ENCODE measurements at places on chromosomes 12 and 14. TPM values are rescaled to one million over a fixed set of nuclear protein-coding genes. Genes with fewer than 3 reads are reported as not detected.

Gene FGF23
- not detected for total RNA-seq

Gene ADGRD1
- total RNA-seq, result 2.3 TPM

Gene NGB
- total RNA-seq, result not detected

Gene KRT6C
- total RNA-seq, result not detected

Gene RPS6KL1
- 3.4 TPM for total RNA-seq

Gene KRT82
- not detected for total RNA-seq
